ENCODE measurements at places on chromosomes 11 and 22.
A peak's percentile ranks its signal among the peaks of the same experiment; 100 is the strongest.

GRCh38 chr11:15236559-15236958 lies 121.8 kb downstream of the INSC start:
- no peak for DNase-seq

- no peak for DNase-seq
Observed at GRCh38 chr11:61712314-61712713, 32.1 kb downstream of the DAGLA start.

DNA sequence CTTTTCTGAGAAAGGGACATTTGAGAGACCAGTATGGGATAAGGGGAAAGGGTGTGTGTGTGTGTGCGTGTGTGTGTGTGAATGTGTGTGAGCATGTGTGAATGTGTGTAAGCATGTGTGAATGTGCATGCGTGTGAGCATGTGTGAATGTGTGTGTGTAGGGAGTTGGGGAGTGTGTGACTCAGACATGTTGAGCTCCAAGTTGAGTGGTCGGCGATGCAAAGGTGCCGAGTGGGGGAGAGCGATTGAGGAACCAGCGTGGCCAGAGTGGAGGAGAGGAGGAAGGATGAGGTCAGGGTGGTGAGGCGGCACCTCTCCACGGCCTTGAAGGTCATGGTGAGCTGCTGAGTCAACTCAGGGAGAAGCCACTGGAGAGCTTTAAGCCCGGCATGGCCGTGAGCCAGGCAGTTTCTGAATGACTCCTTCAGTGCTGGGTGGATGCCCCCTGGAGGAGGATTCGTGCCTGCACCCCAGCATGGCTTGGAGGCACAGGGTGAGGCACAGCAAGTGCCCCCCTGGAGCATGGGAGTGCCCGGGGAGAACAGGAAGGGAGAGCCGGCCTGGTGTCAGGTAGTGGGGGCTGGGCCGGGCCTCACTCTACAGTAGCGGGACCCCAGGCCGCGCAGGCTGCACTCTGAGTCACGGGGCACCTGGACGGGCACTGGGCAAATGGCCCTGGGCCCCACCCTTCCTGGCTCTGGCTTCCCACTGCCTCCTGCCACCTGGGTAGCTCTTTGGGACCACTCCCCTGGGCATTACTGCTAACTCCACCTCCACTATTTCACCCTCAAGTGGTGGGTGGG lies 8.2 kb upstream of the CCDC88B start:
- peak; percentile 77 for DNase-seq

GRCh38 chr11:1199751-1200610 lies 22.9 kb upstream of the MUC5B start:
- DNase-seq, result no peak

- no peak for DNase-seq
Observed at GRCh38 chr11:72548463-72548862, 114.1 kb upstream of the CLPB start.

DNA sequence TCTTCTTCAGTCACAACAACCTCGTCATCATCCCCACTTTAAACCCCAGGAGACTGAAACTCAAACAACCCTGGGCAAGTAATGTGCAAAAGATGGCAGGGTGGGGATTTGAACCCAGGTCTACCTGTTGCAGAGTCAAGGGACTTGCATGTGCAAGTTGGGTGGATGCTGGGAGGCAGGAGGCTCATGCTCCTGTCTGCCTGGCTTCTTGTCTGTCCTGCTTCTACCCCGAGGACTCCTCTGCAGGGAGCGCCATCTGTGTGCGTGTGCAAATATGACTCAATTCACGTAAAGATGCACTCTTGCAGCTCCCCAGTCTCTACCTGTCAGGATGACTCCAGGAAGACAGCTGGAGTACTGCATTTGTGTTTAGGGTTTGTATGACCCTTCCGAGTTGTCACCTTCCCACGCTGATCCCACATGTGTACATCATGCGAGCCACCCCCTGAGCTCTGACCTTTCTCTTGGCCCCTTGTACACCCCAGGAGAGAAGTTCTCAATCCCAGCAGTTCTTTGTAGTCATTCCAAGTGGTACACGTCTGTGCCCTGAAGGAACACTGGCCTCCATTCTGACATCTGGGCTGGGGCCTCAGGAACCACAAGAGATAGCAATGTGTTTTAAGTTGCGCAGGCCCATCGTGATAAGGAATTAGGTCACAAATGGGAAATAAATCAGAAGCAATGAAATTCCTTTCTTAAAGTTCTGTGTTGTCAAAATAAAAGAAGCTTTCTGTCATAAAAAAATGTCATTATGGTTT lies 95.7 kb downstream of the CWC15 start:
- DNase-seq, result no peak

DNA sequence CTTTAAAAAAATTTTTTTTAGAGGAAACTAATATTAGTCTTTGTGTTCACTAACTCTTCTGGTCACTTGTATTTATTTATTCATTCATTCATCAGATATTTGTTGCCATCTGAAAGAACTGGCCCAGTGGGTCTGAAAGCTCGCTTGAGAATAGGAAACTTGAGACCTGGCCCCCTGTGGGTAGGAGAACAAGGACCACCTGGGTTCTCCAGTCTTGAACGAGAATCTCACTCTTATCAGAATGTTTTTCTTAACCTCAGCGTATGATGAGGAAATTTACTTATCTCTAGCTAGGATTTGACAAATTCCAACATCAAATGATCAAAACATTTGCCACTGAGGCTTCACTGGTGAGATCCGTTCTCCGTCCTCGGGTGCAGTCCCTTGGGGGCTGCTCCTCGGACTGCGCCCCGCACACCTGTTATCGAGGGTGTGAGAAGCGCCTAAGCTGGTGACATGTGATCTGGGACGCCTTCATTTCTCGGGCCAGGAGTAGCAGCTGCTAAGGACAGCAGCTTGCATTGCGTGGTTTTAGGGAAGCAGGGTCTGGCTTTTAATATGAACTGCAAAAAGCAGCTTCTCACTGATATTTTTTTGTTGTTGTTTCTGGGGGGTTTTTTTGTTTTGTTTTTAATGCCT lies 6.3 kb downstream of the C22orf31 start:
- DNase-seq, result no peak

DNA sequence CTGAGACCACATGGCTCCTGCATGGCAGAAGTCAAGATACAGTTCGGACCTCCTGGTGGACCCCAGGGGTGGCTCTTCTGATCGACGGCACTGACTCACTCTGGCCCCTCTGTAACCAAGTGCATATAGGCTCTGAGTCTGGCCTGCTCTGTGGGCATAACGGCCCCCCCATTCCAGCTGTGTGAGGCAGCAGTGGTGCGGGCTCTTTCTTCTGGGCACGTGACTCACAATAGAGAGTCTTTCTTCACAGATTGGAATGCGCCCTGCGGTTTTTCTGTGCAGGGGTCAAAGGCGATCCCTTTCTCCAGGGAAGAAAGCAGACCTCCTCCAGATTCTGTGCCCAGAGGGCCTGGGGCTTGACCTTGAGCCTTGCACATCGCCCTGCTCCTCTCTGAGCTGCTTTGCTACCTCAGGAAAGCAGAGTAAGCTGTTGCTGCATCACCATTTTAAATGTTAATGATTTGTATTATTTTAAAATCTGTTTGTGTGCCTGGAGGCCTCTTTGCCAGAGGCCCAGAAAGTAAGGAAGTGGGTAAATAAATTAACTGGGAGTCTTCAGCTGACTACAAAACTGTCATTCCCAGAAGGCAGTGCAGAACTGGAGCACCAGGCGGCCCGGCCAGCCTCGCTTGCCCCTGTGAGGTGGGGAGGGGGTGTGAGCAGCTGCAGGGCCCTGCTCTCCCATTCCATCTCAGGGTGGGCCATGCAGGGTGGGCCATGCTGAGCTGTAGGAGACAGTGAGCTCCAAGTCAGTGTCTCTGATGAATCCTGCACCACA lies 199.0 kb downstream of the GRIK4 start:
- peak; percentile 86 for DNase-seq

- DNase-seq, result no peak
Observed at GRCh38 chr11:97742717-97743116, 1278.0 kb upstream of the CNTN5 start.

DNA sequence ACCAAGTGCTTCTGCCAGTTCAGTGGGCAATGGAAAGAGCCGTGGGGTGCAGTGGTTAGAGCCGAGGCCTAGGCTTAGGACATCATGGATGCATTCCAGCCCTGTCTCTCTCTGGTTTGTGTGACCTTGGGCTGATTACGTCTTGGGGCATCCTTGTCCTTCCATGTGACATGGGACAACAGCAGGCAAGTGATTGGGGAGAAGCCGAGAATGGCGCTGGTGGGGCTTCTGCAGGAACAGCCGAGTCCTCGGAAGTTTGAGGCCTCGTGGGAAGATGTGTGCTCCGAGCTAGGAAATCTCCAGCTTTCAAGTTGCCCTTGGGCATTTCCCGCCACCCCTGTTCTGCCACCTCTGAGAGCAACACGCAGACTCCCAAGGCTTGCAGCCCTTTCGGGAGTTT lies 16.6 kb downstream of the TSPAN18 start:
- DNase-seq, result no peak

DNA sequence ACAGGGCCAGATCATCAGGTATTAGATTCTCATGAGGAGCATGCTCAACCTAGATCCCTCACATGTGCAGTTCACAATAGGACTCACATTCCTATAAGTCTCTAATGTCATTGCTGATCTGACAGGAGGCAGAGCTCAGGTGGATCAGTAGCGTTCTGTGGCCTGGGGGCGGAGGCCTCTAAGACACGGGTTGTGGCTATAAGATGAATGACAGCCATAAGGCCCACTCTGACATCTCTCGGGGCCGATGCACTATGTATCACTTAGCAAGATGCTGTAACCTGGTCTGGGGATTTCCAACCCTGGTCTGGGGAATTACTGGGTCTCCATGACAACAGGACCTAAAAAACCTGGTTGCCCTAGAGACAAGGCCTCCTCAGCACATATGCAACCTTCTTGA lies 932.7 kb downstream of the TBC1D22A start:
- DNase-seq, result no peak

- DNase-seq, result no peak
Observed at GRCh38 chr11:79045800-79046304, 395.0 kb downstream of the TENM4 start.

GRCh38 chr11:120688163-120688562 lies 176.6 kb downstream of the GRIK4 start:
- no peak for DNase-seq

GRCh38 chr11:72069787-72070251 lies 10.5 kb downstream of the NUMA1 start:
- peak; percentile 74 for DNase-seq

- DNase-seq, result peak; percentile 98
Observed at GRCh38 chr11:31509429-31510345, at the start of the genes ELP4 and IMMP1L. Gene ELP4, plus strand, starts transcription at chr11:31509767. Its CDS starts 18 bp downstream, at chr11:31509785. Gene IMMP1L, minus strand, starts transcription at chr11:31509622. Its CDS starts 46,346 bp downstream, at chr11:31463276.

GRCh38 chr11:43376594-43376993 lies 17.9 kb downstream of the TTC17 start:
- peak; percentile 65 for DNase-seq

- peak; percentile 41 for DNase-seq
Observed at GRCh38 chr11:85725510-85726258, 39.7 kb upstream of the CCDC89 start.

GRCh38 chr22:25086902-25087282 lies 112.8 kb upstream of the CRYBB3 start:
- no peak for DNase-seq

DNA sequence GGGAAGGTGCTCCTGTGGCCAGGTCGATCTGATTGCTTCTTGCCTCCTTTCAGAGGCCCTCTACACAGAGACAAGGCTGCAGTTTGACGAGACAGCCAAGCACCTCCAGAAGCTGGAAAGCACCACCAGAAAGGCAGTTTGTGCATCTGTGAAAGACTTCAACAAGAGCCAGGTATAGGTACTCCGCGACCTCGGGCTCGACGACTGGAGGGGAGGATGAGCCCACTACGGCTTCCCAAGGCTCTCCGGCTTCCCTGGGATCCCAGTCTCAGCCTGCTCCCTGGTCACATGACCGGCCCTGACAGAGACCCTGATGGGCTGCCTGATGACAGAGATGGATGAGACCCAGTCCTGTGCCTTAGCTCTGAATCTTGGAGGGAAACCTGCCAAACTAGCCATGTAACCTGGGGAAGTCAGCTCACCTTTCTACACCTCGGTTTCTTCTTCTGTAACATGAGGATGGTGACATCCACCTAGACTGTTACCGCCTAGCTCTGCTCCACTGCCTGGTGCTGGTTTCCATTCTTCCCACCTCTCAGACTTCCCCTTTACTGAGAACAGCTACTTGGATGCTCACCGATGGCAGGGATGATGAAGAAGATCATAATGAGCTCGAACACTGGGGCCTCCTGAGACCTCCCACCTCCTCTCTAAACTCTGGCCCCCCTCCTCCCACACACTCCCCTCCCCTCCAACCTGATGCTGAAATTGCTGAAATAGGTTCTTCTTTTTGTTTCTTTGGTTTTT lies 8.9 kb downstream of the RIBC2 start:
- DNase-seq, result no peak

DNA sequence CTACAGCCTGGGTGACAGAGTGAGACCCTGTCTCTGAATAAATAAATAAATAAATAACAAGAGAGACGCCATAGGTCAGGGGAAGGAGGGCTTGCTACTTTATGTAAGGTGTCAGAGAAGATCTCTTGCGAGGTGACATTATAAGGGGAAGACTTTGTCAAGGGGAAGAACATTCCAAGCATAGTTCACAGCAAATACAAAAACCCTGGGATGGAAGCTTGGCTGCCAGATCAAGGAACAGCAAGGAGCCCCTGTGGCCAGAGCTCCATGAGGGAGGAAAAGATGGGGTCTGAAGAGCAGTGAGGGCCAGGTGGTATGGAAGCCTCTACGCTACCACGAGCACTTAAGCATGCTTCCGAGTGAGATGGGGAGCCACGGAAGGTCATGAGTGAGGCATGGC lies 62.3 kb downstream of the AHNAK start:
- DNase-seq, result no peak

- no peak for DNase-seq
Observed at GRCh38 chr11:47631473-47631872, 10.9 kb downstream of the MTCH2 start.

GRCh38 chr11:48161951-48162884 lies 54.4 kb upstream of the OR4B1 start:
- no peak for DNase-seq

GRCh38 chr11:128290106-128290840 lies 297.1 kb downstream of the ETS1 start:
- DNase-seq, result peak; percentile 84

DNA sequence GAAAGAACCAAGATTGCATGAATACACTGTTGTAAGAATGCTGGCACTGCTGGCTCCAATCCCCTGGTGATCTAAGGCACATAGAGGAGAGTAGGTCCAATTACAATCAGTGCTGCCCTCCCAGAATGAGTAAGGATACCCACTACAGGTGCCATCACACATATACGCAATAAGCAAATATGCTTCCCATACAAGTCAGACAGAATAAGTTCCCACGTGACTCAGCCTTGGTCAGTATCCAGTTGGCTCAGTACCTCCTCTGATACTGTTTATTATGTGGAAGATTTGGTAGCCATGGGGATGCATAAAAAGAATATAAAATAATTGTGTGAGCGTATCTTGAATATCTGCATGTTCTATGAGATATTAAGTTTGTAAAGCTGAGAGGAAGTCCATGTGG lies 8.9 kb upstream of the OR2D3 start:
- DNase-seq, result no peak

All from small intestine (tissue), 16 donors.